ENCODE measurements at places on chromosomes 4 and X. TPM values are rescaled to one million over a fixed set of nuclear protein-coding genes. Genes with fewer than 3 reads are reported as not detected.

Gene CCDC149
- total RNA-seq = 3.3 TPM

Gene ARR3
- total RNA-seq = not detected

Gene LNX1
- 0.34 TPM for total RNA-seq

Gene HSFX2
- total RNA-seq = not detected

Gene FAM184B
- not detected for total RNA-seq

Gene NPFFR2
- total RNA-seq = not detected

Gene PITX2
- total RNA-seq = 27.1 TPM

Gene SRPX
- 129 TPM for total RNA-seq

Gene GYPE
- total RNA-seq = not detected

Gene TMEM175
- 10.7 TPM for total RNA-seq
